ENCODE measurements at places on chromosomes 1 and 21.

DNA sequence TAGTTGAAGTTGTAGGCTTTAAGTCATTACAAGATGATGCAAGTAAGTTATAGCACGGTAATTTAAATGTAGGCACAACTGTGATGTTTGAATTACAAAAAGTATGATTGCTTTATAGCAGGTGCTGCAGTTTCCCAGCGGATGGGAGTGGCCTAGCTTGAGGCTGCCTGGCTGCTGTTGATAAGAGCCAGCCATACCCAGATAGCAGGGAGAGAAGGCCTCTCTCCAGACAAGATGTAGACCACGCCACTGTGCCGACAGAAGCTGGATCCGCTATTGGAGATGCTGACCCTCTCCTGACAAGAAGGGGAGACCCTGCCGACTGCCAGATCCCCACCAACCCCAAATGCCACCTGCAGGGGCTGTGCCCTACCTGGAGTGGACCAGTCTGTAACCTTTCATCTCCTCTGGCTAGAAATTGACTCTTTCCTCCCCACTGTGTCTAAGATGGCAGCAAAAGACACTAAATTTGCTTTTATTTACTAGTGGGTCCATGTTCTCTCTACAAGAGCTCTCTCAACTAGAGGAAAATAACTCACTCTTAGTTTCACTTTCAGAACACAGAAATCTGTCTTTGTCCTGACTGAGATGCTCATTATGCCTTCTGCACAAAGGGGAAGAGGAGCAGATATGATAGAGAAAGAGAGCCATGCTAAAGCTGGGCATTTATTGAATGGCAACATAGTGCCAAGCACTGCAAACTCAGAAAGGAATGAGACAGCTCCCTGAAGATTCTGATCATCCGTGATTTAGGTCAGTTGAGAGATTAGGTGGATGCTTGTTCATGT lies 127.9 kb downstream of the URB2 start:
- DNase-seq, result no peak

DNA sequence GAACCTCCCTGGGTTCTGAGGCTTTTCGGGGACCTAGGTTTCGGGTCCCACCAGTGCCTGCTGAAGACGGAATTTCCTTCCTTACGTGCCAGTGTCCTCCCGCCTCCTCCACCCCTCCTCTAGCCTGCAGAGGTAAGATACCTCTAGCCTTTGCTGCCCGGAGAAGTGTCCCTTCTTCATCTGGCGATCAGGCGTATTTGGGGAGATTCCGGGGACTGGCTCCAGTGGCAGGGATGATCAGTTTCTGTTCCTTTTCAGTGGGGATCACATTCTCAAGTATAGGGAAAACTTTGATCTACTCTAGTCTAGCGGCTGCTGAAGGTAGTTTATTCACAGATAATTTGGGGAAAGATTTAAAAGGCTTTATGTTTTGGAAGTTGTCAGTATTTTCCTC lies 674 bp downstream of the CEP350 start:
- no peak for DNase-seq

DNA sequence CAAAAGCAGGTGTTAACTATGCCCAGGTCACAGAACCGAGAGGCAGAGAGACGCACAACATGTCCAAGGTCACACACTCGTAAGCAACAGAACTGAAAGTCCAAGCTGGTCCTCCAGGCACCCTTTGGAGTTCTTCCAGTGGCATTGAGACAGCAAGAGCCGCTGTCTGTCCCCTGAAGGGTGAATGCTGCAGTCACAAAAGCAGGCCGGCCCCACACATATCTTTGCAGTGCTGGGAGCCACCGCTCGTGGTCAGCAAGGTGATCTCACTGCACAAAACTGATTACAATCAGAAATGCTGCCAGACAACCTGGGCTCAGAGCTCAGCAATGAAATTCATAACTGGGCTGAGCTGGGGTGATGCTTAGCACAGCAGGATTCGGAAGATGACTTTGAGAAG lies 47.4 kb upstream of the RAB4A start:
- DNase-seq, result no peak

GRCh38 chr1:116943438-116943837 lies 33.7 kb downstream of the PTGFRN start:
- DNase-seq, result no peak

GRCh38 chr1:96730574-96731298 lies 9.2 kb downstream of the PTBP2 start:
- DNase-seq, result no peak

- no peak for DNase-seq
Observed at GRCh38 chr21:45889256-45889655, 92.3 kb upstream of the COL6A1 start.

DNA sequence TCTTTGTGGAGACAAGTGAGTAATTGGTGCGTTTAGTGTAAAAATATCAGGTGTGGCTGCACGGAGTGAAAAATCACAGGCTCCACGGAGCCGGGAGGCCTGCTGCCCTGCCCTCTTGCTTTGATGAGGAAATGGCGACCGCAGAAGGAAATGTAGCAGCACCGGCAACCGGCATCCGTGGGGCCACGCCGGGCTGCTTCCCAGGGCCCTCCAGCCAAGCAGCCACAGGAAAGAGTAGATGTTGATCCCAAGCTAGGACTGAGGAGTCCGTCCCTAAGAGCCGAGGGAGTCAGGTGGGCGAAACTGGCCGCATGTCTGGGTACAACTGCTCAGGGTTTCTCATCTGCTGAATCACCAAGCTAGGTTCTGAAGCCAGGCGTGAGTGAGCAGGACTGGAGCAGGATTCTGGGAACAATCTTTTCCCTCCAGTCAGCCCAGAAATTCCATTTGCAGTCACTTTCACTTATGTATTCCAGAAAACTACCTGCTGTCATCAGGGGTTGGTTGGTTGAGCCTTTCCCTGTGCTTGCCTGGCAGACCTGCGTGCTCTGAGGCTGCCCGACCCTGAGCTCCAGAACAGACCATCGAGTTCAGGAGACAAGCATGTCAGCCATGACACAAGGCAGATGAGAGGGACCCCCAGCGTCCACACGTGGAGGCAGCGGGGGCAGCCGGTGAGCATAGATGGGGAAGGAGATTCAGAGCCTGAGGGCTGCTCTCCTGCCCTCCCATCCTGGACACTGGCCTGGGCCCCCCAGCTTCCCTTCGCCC lies 5.8 kb upstream of the ITGB2 start:
- DNase-seq, result no peak

DNA sequence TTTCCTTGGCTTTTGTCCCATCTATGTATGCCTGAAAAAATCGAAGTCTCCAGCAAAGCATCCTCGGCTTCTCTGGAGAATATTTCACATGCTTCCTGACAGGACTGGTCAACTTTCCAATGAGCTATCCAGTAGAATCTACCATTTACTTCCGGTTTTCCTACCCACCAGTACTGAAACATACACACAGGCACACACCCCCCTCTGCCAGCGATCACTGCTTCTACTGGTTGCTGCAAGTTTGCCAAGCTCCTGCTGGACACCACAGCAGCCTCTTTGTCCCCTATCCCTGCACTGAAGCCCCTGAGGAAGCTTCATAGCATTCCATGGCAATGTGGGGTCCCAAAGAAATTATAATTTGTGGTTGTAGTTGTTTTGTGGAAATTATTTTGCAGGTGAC lies 536.8 kb downstream of the MATN1 start:
- no peak for DNase-seq

Measured in upper lobe of right lung (tissue), 1 donor.